ENCODE measurements at places on chromosomes 4 and X.

- DNase-seq, result no peak
These were observed 89.5 kb downstream of the BMP3 start for GRCh38 chr4:81120055-81120454.

DNA sequence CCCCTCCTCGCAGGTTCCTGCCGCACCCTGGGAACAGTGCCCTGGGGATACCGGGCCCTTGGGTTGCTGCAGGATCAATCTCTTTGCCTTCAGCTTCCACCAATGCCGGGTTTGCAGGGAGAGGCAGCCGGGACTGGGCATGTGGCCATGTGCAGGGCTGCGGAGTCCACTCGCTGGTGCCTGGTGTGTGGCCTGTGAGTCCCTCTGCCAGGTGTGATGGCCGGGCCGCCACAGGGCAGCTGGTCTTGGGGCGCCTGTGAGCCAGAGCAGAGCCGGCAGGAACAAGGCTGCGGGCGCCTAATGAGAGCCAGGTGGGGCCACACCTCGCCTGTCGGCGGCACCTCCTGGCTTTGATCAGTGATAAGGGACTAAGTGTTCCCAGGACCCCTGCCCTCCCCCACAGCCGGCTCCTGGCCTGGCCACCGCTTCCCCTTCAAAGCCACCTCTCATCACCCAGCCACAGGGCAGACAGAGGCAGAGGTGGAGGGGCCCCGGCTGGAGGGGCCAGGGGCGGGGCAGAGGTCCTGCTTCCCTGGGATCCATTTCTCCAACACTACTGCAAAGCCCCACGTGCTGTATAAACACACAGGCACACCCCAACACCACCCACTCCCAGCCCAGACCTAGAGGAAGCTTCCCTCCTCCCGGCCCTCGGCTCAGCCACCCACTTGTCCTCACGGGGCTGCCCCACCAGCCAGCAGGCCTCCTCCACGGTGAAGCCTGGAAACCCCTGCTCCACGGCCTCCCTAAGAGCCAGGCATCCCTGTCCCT is 132.7 kb downstream of the CPZ start:
- DNase-seq, result no peak

GRCh38 chr4:34492414-34492813 is 1751.9 kb downstream of the ARAP2 start:
- no peak for DNase-seq

DNA sequence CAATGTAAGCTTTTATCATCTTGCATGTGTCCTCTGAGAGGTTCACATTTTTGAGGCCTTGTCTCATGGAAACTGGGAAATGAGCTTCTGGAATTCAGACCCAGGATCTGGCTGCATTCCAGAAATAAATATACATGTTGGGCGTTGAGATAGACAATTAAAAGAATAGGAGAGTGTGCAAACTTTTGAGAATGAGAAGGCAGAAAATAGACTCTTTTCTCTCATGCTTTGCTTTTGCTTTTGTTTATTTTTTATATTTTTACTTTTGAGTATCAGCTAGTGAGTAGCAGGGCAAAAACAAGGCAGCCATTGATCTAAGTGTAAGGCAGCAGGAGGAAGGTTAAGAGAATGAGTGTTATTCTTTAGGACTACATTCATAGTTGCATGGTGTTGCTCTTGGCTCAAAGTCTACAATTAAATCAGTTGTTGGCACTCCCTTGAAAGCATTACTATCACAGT is 12.4 kb downstream of the SHROOM3 start:
- DNase-seq, result no peak

- no peak for DNase-seq
These were observed 15.0 kb downstream of the RGN start for GRCh38 chrX:47093248-47093647.

GRCh38 chr4:14749910-14750309 is 252.4 kb upstream of the CPEB2 start:
- DNase-seq, result no peak

DNA sequence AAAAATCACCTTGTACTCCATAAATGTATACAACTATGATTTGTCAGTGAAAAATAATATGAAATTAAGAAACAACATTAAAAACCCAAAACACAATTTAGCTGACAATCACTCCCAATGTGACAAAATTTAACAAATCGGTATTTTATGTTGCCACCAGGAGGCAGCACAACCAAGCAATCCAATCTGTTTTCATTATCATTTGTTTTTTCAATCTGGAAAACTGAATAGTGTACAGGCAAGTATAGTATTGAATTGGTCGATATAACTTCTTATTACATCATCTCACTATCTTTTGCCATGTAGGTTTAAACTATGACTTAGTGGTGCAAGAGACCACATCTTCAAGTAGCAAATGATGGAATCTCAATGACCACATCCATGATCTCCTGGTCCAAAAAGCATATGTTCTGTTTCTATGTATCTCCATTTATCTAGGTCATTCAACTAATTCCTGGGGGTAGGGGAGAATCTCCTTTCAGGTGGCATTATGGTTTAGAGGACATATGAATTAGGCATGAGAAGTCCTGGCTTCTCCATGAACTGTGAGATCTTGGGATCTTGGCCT is 112.9 kb upstream of the AGA start:
- DNase-seq, result no peak

GRCh38 chrX:115592997-115593734 is 32.2 kb downstream of the PLS3 start:
- no peak for DNase-seq

GRCh38 chrX:11309220-11309619 is 16.0 kb downstream of the AMELX start:
- DNase-seq, result no peak
